ENCODE measurements at places on chromosomes 13 and 19. TPM values are rescaled to one million over a fixed set of nuclear protein-coding genes. Genes with fewer than 3 reads are reported as not detected.

Gene FCGBP
- total RNA-seq: 108 TPM

Gene ATP8B3
- total RNA-seq: 0.80 TPM

Gene ERICH4
- not detected for total RNA-seq

Gene ZNF541
- total RNA-seq: 0.87 TPM

Gene C13orf42
- total RNA-seq: not detected
